ENCODE measurements at places on chromosomes 5 and 9.

DNA sequence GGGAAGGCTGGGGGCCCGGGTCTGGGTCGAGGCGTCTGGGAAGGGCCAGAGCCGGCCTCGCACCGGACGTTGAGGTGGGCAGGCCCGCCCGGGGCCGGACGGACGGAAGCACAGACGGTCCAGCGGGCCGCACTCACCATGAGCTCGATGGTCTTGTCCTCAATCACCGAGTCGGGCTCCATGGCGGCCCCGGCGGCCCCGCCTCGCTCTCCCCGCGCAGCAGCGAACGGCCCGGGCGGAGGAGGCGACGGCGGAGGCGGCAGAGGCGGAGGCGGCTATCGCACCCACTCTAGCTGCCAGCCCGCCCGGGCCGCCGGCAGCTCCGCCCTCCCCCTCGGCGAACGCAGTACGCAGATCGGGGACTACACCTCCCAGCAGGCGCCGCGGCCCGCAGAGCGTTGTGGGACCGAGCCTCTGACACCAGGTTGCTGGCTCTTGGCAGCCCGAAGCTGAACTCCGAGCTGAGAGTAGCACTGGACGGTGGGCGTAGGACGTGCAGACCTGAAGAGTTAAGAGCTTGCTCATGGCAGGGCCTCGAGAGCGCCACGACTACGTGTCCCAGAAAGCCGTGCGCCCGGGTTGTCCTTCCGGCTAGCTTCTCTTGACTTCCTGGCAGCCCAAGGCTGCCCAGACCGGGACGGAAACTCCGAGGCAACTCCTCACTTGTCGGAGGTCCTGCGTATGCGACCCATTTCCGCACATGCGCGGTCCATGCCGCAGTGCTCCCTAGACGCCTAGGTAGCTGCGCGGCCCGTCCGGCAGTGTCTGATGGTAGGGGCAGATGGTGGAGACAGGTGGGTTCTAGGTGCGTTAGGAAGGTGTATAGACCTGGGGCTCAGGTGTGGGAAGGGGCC is at the start of gene FBXW11:
Gene FBXW11 (minus strand): TSS at position 318 of the 854 bp plus-strand sequence. CDS start 136 bp downstream, at position 182.
- peak; percentile 91 for DNase-seq

- DNase-seq = no peak
Measured at GRCh38 chr9:22146604-22147003, 137.5 kb upstream of the CDKN2B start.

- DNase-seq = no peak
Measured at GRCh38 chr5:111231119-111231518, 6.9 kb downstream of the CAMK4 start.

DNA sequence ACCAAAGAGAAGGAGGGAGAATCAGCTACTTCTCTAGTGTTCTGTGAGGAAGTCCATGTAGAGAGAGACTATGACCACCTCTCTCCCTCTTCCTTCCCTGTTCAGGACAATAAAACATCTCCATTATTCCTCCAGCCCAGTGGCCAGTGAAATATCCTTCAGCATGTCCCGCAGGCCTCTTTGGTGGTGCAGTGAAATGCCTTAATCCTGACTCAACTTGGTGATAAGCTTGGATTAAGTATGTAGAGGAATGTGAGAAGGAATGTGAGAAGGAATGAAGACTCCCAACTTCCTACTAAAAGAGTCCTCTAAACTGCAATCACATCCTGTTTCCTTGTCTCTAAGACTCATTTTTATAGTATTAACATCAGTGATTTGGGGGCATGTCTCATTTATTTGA is 167.3 kb downstream of the TRPM3 start:
- DNase-seq = no peak

DNA sequence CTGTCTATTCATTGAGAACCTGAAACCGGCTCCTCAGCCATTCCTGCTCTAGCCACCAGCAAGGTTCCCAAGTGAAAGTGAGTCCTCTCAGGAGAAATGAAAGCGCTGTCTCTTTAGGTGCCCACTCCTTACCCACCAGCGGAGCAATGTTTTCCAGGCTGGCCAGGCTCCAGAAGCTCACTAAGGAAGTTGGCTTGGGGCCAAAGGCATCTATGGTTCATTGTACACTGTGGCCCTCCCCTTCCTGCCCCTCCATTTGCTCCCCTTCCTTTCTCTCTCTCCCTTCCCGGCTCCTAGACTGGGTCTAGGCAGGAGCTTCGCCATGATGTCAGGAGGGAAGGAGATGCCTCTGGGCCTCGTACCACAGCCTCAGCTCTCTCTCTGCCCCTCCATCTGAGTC is 1.1 kb upstream of the GABRP start:
- DNase-seq = no peak

DNA sequence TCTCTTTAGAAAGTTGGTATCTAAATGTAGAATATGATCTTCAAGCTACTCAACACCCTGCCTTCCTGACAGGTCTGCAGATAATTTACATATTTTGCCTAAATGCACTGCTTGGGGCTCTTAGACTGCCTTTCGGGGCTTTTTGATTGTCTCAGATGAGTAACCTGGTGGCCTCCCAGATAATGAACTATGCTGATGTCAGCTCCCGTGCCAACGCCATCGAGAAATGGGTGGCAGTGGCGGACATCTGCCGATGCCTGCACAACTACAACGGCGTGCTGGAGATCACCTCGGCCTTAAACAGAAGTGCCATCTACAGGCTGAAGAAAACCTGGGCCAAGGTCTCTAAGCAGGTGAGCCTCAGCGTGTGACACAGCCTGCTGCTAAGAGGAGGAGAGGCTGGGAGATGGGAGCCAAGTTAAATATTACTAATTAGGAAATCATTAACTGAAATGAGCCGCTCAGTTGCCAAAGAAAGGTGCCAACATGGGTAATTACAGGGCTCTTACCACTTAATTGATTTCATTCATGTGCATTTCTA is 20.8 kb upstream of the CKMT2 start:
- DNase-seq = no peak

DNA sequence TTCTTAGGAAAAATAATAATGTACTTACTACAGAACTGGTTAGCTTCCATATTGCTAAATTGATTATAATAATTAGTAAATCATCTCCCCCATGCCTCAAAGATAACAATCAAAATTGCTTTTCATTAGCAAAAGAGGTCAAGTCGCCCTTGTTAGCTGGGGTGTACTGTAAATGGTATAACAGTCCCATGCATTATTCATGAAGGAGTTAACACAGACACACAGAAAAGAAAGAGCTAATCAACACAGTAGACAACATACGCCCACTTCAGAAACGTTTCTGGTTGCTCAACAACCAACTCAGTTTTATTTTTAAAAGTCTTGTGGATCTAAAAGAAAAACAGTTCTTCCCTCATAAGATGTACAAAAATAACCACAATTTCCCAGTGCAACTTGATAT is 100.2 kb downstream of the MPDZ start:
- no peak for DNase-seq

- no peak for DNase-seq
Measured at GRCh38 chr9:4143936-4144717, 155.7 kb downstream of the GLIS3 start.

- no peak for DNase-seq
Measured at GRCh38 chr9:126534431-126535186, 79.1 kb upstream of the LMX1B start.

GRCh38 chr5:164578911-164579310 is 1073.5 kb downstream of the MAT2B start:
- DNase-seq = no peak

DNA sequence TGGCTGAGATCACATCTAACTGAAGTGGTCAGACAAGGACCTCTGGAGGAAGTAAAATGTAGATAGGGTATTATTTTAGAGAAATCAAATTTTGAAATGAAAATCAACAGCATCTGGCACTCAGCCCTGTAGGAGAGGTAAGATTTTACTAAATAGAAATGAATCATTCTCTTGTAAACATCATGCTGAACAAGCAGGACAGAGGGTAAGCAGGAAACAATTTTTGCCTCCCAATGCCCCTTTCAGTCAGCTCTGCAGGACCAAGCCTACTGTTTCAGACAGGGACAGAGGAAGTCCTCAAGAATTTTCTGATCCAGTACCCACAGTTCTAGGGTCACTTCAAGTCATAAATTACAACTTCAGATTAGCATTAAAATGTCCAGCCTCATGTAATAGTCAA is 190.1 kb downstream of the ESM1 start:
- DNase-seq = no peak

DNA sequence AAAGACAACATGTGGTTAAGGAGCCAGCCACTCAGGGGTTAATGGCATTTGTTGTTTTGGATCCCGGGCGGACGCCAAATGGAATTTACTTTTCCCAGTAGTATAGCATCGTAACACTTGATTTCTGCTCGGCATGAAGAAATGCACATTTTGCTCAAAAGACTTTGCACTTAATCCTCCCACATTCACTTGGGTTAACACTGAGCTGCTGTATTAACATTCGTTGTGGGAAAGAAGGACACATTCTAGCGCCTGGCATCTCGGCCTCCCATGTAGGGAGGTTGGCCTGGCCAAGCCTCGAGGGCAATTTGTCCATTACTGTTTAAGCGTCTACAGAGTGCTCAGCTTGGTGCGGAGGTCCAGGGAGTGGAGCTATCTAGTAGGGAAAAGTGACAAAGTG is 32.3 kb upstream of the INSYN2B start:
- no peak for DNase-seq

DNA sequence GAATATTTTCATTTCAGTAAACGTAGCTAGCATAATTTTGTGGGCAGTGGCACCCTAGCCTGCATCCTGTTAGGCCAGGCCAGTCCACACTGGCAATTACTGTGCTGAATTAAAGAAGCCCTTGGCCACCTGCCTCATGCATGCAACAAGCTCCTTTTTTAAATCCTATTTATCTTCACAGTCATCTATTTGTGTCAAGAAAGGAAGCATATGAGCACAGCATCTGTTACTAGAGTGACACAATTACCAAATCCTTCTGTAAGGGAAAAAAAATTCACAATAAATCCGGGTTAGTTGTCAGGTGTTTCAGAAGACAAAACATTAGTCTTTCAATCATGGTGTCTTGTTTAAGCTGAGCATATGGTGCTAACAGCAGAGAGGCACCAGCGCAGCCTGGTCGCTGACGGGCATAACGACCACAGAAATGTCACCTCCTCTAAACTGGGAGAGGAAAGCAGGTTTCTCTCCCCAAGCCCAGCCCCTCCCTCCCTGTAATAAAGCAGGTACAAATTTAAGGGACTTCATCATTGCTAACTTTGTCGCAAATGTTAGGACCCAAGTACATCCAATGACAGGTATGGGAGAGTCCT is 520.6 kb downstream of the CTNND2 start:
- DNase-seq = no peak

DNA sequence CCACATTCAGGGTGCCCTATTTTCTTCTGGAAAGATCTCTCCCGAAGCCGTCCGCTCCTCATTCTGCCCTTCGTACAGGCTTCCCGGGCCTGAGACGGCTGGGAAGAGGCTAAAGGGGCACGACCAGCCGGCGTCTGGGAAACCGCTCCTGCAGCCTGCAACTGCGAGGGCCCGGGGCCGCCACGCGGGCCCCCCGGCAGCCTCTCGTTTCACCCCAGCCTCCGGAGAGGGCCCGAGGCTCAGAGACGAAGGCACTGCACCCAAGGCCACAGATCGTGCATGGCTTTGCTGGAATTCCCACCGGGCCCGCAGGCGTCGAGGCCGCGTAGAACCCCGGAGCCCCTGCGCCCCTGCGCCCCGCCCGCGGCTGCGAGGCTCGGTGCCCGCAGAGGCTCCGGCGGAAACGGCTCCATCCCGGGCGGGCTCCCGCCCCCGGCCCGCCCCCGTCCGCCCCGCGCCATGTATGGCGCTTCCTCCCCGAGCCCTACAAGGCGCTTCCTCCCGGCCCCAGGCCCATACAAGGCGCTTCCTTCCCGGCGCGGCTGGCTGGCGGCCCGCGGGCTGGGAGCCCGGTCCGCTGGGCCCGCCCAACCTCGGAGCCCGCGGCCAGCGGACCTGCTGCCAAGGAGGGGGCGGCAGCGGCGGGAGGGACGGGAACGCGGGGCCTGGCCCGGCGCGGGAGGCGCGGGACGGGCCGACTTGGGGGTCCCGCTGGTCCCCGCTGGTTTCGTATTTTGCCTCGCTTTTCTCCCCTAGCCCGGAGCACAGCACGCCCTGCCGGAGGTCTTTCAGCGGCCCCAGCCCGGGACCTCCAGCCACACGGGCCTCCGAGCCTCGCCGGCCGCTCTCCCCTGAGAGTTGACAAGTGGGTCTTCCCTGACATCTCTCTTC is 26.6 kb downstream of the EGR1 start:
- peak; percentile 34 for DNase-seq

DNA sequence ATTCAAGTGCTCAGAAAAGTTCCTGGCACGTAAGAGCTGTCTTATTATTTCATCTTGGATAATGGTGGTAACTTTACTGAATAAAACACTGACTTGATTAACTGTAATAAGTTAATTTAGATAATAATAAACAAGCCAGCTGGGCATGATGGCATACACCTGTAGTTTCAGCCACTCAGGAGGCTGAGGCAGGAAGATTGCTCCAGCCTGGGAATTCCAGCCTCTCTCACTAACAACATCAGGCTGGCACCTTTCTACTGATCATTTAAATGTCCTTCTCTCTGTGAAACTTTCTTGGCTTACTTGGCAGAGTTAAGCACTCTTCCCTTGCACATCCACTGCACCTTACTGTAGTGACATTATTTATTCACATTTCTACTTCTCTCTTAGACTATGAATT is 20.0 kb downstream of the STOM start:
- no peak for DNase-seq

DNA sequence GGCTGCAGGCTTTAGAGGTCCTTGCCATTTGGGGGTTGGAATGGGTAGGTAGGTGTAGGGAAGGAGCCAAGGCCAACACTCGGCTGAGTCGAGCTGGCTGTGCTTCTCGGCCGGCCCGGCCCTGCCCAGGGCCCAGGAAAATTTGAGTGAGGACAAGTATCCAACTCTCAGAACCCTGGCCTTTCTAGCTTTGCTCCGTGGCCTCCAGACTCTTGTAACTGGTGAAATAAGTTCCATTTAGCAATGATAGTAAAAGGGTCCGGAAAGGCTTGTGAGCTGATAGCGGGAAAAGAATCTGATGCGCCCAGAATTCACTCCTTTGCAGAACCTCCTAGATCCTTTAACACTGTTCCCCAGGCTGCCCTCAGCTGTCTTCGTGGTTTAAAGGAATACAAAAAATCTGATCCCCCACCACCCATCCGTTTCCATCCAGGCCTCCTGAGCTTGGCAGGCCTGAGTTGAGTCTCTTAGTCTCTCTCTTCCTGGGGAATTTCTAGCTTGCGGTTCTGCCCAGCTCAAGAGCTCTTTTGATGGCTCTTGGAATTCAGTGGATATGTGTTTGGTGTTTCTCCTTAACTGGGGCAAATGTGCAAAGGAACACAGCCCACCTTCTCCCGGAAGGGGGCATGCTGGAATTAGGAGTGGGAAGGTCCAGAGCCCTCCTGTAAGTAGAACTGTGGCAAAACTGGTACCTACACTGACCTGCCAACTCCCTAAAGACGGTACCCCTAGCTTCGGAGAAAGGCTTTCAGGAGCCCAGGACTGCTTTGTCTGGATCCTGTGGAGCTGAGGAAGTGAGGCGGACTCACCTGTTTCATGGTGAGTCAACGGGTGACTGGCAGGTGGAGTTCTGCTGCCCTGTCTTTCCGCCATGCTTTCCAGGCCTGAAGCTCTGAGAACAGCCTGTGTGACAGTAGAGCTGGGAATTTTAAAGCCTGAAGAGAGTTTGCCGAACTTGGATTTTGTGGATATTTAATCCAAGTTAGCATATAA is 1.7 kb downstream of the DMRT3 start:
- DNase-seq = no peak

GRCh38 chr5:133870661-133871060 is 97.8 kb downstream of the C5orf15 start:
- DNase-seq = no peak

Data from brain pericyte (primary cell).